ENCODE measurements at places on chromosomes 7 and 10.
A peak's percentile ranks its signal among the peaks of the same experiment; 100 is the strongest.

GRCh38 chr10:98920807-98921206 lies 314.8 kb downstream of the HPSE2 start:
- DNase-seq = no peak

DNA sequence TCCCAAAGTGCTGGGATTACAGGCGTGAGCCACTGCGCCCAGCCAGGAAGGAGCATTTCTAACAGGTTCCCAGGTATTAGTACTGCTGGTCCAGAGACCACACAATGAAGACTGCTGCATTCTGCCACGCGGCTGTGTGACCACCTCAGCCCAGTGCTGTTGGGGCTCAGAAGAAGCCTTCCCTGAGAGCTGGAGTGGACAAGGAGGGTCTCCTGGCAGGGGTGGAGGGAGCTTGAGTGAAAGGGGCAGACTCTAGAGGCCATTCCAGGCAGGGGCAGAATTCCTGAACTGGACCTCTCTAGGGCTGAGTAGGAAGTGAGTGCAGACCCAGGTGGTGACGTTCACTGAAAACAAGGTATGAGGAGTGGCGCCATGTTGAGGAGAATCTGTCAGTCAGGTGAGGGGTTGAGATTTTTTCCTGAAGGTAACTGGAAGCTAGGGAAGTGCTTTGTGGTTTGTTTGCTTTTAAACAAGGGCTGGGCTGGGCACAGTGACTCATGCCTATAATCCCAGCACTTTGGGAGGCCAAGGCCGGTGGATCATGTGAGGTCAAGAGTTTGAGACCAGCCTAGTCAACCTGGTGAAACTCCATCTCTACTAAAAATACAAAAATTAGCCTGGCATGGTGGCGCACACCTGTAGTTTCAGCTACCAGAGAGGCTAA lies 67.6 kb downstream of the TACC2 start:
- peak; percentile 6 for DNase-seq

DNA sequence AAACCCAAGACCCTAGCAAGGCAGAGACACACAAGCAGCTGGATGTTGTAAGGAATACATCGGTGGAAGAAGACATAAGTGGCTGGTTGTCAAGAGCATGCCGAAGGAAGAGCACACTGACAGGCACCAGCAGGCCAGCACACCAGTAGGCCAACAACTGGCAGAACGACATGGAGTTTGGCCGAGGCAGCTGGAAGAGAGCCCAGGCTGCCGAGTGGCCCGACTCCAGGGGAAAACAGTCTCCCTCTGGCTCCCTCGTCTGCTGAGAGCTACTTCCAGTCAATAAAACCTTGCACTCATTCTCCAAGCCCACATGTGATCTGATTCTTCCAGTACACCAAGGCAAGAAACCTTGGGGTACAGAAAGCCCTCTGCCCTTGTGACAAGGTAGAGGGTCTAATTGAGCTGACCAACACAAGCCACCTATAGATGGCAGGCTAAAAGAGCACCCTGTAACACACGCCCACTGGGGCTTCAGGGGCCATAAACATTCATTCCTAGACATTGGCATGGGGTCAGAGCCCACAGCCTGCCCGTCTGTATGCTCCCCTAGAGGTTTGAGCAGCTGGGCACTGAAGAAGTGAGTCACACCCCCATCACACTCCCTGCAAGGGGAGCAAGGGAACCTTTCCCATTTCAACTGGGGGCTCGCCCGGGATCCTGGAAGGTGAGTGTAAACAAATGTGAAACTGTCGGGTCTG lies 14.7 kb upstream of the TNS3 start:
- peak; percentile 54 for DNase-seq

DNA sequence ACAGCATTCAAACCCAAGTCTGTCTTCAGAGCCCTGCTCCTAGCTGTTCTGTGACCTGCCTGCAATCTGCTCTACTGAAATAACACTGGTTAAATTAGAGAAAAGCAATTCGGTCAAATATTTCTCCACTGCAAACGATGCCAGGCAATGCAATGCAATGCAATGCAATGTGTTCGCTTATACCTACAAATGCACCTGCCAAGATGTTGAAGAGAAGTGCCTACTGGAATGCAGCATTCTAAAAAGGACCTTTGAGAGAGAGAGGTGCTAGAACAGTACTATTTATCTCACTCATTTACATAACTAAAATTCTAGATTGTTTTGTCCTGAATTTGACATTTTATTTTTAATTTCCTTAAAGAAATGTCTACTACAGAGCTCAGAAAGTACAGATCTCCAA lies 157.3 kb upstream of the CDK1 start:
- no peak for DNase-seq

GRCh38 chr10:125691160-125691981 lies 8.4 kb upstream of the TEX36 start:
- peak; percentile 61 for DNase-seq

DNA sequence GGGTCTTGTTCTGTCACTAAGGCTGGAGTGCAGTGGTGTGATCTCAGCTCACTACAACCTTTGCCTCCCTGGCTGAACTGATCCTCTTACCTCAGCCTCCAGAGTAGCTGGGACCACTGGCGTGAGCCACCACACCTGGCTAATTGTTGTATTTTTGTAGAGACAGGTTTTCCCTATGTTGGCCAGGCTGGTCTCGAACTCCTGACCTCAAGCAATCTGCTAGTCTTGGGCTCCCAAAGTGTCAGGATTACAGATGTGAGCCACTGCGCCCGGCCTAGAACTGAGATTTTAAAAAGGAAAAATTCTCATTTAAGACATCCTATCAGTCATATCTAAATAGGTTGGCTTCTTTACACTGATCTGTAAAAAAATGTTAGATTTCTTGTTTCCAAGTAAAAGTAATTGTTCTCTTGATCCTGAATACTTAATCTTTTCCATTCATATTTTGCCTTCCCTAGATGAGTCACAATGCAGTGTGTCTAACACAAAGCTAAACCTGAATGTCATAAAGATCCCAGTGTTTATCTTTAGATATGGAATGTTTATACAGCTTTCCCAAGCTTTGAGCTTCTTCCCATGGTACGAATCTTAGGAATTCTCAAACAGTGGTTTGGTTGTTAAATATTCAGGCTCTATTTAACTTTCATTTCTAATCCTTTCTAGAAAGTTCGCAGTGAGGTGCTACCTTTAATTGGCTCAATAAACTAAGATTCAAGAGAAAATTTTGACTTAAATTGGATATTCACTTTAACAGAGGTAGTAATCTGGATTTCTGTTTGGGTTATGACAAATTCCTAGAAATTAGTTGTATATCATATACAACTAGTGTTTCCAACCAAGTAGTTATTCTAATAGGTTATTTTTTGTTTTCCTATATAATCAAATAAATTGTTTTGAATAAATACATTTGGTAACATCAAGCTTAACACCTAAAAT lies 12.1 kb upstream of the LAMB1 start:
- no peak for DNase-seq

DNA sequence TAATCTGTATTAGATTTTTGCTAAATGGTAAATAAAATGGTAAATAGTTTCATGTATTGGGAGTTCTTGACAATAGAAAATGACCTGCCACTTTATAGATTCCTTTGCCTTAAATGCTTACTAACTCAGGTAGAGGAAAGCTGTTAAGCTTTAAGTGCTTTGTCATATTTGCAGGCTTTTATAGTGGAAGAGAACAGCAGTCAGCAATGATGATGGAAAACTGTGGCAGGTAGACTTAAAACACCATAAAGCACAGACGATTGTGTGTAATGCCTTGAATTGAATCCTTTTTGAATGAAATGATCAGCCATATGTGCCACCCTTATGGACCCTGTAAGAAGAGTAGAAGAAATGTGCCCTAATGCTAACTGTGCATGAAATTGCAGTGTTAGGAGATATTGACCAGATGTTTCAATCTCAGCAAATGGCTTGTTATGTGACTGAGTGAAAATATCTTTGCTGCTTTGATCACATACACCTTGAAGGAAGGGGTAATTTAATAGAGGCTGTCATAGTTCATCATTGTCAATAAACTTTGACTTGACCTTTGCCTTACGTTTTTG lies 230.4 kb downstream of the ADK start:
- DNase-seq = peak; percentile 90

- DNase-seq = no peak
Observed at GRCh38 chr7:131164025-131164925, 163.4 kb upstream of the MKLN1 start.

DNA sequence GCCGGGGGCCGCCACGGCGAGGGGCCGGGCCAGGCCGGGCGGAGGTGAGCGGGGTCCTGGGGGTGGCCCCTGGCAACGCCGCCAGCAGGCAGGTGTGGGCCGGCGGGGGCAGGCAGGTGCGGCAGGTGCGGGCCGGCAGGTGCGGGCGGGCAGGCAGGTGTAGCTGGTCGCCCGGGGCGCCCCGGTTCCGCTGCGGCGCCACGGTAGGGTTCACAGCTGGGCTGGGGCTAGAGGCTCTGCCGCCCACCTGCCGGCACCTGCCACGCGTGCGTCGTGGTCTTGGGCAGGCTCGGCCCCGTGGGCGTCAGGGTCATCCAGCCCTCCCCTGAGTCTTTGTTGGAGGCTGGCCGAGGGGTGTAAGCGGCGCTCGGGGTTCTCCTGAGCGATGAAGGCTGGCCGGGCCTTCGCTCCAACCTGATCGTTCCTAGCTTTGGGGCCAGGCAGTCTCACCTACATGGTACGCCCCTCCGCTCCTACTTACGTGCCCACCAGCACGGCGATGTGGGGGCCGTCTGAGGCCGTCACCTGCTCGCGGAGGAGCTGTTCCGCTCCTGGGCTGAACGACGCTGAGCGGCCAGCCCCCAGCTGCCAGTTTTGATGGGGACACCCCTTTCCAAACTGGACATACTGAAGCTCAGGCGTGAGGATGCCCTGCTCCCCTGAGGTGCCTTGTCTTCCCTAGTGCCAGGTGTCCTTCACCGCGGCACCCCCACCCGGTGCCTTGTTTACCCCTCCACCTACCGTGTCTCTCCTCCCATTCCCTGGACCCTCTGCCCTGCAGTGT lies 493 bp downstream of the ZMIZ2 start:
- peak; percentile 88 for DNase-seq

- DNase-seq = peak; percentile 59
Observed at GRCh38 chr7:30974605-30975255, 11.0 kb downstream of the GHRHR start.

DNA sequence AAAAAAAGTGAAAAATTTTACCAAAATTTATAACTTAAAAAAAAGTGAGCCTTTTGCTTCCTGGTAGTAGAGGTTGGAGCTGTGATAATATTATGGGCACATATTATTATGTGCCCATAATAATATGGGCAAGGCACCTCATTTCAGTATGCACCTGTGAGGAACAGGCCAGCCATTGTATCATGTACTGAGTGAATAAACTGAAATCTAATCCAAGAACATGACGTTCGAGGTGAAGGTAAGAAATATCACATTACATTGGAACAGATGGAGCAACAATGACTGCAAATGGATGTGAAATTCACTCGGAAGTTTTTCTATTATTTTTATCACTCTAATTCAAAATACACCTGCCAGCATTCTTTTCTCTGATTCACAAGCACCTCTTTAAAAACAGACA lies 216.0 kb downstream of the KLF6 start:
- peak; percentile 67 for DNase-seq

DNA sequence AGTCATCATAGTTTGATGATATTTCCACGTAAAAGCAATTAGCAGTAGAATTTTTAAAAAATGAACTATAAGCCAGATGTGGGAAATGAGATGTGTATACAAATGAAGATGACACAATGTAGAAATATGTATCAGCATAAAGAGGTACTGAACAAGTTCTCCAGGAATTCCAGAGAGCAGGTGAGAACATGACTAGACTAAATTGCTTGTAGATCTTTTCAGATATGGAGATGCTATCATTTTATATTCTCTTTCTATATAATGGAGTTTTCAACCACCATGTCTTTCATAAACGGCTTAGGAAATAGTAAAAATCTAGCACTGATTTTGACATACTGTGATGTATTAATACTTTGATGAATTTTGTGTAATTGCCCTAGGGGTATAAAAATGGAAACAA lies 130.9 kb downstream of the SEMA3D start:
- no peak for DNase-seq

- peak; percentile 43 for DNase-seq
Observed at GRCh38 chr10:71964743-71965515, 734 bp downstream of the CHST3 start.

GRCh38 chr7:38330039-38330438 lies 56.6 kb upstream of the TARP start:
- no peak for DNase-seq

DNA sequence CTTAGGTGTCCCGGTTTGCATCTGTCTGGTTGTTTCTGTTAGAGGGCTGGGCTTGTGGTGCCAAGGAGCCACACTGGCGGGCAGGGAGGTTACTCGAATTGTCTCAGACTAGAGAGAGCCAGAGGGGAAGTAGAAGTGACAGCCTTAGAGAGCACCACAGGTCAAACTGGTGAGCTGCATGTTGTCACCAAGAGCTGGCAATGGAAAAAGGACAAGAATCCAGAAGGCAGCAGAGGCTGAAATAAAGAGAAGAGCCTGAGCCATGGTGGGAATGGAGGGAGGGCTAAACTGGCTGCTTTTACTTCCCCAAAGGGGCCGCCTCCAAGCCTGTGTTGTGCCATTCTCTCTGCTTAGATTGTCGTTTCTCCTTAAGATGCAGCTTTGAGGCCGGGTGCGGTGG lies 31.1 kb upstream of the RHBDD2 start:
- no peak for DNase-seq

- DNase-seq = peak; percentile 49
Observed at GRCh38 chr10:98029149-98030092, 1.0 kb downstream of the CRTAC1 start.

GRCh38 chr10:77524281-77524711 lies 113.3 kb downstream of the KCNMA1 start:
- no peak for DNase-seq

- DNase-seq = no peak
Observed at GRCh38 chr7:47791682-47792081, 156.6 kb downstream of the PKD1L1 start.

DNA sequence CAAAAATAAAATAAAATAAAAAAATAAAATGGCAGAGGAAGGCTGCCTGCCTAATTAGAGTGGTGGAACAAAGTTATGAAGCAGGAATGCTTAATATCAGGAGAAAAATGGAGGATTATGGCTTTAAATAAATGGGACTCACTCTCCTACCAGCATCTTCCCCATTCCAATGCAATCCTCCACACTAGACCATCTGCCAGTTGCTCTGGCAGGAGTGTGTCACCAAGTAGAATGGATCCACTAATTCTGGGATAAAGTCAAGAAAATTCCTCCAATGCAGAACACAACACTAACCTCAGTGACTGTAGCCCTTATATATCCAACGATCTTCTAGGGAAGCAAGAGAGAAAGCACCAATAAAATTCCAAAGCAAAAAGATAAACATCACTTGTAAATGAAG lies 112.5 kb upstream of the ARID5B start:
- DNase-seq = no peak

GRCh38 chr7:148218603-148219002 lies 372.0 kb upstream of the C7orf33 start:
- DNase-seq = no peak

DNA sequence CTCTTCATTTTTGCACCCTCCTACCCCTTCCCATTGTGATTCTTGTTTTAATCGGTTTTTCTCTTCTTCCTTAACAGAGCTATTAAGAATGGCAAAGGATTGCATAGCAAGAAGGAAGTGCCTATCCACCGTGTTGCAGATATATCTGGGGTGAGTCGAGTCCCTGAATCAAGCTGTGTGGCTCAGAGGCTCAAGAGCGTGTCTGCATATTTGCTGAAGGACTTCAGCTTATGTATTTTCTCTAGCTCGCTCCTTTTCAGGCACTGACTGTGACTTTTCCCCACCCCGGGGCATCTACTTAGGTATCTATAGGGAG lies 126.6 kb downstream of the LRRC4 start:
- DNase-seq = no peak
